Regular cardiac myocyte (primary cell): ENCODE measurements at places on chromosomes 7 and 10. TPM values are rescaled to one million over a fixed set of nuclear protein-coding genes. Genes with fewer than 3 reads are reported as not detected.

The NXPH1 gene
- not detected in 2 replicates for total RNA-seq

The BTBD16 gene
- under 0.01 TPM in 1 of 2 replicates, not detected in the other for total RNA-seq

The TUBAL3 gene
- total RNA-seq = under 0.01 TPM in 1 of 2 replicates, not detected in the other

The ZNF804B gene
- not detected in 2 replicates for total RNA-seq

The PIP gene
- 0.38 TPM in 1 of 2 replicates, not detected in the other for total RNA-seq
